ENCODE measurements at places on chromosomes 16 and 17. TPM values are rescaled to one million over a fixed set of nuclear protein-coding genes. Genes with fewer than 3 reads are reported as not detected.

DNA sequence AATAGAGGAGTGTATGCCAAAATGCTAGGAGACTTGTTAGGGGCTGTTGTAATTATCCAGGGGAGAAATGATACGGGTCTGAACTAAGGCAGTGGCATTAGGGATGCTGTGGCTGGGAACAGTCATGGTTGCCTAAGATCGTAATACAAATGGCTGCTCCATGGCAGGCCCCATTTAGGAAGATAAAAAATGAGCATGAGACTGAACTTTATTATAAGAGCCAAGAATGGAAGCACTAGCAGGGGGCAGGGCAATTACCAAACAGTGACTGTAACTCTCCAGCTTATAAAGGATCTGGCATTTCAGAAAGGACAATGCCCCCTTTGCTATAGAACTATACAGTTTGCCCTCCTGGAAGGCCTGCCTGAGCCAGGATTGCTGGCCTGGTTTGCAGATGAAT, 503.3 kb upstream of the CDH5 start:
- no peak for DNase-seq

DNA sequence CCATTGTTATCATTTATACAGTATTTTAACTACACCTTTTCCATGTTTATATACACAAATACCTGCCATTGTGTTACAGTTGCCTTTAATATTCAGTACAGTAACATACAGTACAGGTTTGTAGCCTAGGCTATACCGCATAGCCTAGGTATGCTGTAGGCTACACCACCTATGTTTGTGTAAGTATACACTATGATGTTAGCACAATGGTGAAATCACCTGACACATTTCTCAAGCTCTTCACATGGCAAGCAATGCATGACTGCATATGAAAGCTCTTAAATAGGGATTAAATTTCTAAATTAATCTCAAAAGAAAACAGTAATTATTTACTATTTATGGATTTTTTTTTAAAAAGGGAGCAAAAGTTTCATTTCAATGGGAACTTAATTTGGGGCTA, 12.0 kb downstream of the LRRC37B start:
- no peak for DNase-seq

GRCh38 chr17:81902023-81902652, at the start of gene NPB:
NPB (plus strand) TSS chr17:81902238; CDS start chr17:81902278, 40 bp downstream.
- DNase-seq = no peak

Gene TEX14
- total RNA-seq = 0.18 TPM

DNA sequence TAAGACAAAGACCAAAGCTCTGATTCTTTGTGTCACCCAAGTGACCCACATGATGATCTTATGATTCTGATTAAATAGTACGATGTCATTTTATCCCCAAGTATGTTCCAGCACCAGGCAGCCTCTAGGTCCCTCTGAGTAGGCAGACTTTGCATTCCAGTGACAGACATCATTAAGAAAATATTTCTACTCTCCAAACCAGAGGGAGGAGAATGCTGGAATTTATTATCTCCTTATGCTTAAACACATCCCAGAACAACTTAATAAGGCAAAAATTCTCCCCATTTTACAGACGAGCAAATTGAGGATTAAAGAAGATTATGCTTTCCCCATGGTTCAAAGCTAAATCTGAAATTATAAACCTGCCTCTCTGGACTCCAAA, 192.8 kb upstream of the CDH11 start:
- no peak for DNase-seq

DNA sequence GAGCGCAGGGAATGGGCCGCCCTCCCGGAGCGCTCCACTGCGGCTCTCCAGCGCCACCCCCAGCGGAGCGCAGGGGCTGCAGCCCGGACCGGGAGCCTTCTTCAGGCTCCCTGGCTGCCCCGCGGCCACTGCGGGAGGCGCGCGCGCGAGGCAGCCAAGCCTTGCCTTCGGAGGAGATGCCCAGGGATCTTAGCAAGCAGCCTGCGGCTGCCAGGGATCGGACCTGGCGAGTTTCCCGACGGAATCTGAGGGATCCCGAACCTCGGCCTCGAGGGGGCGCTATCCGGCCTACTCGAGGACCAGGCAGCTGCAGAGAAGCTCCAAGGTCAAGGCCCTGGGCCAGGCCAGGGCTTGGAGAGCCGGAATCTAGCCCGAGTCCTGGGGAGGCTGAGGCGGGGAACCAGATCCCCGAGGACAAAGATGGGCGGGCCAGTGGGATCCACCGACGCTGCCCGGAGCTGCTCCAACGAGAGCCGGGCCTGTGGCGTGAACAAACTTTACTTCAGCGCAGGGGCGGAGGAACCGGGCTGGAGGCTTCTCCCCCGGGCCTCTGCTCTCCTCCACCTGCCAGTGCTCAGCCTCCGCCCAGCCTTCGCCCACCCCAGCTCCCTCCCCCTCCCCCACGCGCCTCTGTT, at the start of gene IRX6:
Gene IRX6, plus strand, starts transcription at position 567 of the 635 bp plus-strand sequence. CDS start 889 bp downstream, outside the sequence.
- DNase-seq = no peak

Gene FOXC2
- not detected for total RNA-seq

DNA sequence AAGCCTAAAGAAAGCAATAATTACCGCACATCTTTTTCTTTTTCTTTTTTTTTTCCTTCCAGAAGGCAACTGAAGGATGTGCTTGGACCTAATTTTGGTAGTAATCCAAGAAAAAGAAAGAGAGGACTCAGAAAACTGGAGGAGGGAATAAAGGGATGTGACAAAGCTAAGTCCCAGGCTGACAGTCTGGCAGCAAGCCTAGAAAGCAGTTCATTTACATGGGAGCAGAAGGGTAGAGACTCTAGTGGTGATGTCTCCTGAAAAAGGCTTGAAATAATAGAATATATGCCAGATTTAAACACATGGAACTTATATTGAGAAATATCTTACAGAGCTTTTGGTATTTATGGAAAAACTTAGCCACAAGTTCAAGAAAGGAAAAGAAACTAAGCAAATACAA, 101.0 kb upstream of the SHISA6 start:
- no peak for DNase-seq

DNA sequence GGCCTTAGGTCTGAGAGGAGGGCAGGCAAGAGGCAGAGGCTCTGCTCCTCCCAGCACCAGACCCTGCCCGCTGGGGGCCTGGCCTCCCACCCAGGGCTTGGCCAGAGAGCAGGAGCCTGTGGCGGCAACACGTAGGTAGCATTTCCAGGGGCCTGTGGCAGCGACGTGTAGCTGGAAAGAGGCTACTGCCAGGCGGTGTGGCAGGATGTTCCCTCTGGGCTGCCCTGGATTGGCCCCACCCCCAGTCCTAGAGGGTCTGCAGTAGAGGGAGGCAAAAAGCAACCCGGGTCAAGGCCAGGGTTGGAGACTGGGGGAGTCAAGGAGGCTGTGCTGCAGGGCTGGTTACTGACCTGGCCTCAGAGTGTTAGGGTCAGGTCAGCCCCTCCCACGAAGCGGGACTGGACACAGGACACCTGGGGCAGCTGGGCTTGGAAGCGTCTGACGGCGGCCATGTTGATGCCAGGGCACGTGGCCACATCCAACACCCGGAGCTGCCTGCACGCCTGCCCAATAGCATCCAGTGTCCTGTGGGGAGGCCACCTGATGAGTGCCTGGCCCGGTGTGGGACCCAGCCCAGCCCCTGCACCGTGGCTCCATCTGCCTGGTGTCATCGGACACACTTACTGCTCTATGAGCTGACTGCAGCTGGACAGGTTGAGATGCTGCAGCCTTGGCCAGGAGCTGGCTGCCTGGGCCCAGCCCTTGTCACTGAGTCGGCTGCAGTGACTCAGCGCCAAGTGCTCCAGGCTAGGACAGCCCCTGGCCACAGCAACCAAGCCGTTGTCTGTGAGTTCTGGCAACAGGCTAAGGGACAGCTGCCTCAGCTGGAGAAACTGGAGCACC, 8.5 kb downstream of the ELMO3 start:
- DNase-seq = no peak

DNA sequence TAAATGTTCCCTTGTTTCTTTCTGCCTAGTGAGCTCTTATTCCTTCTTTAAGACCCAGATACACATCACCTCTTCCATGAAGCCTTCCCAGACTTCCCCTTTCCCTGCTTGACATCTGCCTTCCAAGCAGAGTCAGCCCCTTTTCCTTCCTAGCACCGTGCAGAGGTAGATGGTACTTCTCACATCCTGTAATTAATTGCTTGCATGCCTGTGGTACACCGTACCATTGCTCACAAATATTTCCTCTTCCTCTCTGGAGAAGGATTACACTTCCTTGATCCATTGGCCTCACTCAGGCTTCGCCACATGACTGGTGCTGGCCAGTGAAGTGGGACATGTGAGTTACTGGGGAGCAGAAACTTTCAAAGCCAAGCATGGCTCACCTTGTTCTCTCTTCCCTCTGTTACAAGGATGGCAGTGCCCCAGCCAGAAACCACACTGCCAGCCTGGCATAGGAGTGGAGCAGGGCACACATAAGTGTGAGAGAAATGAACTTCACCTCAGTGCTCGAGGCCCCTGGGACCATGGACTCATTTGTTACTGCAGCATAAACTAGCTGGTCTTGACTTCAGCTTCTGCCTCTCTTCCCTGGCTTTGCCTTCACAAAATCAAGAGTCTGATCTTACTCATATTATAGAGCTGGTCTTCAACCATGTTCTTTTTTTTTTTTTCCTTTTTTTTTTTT, 44.0 kb downstream of the SOST start:
- DNase-seq = no peak

Gene CDC27
- 146 TPM for total RNA-seq

Gene KRTAP3-2
- not detected for total RNA-seq

DNA sequence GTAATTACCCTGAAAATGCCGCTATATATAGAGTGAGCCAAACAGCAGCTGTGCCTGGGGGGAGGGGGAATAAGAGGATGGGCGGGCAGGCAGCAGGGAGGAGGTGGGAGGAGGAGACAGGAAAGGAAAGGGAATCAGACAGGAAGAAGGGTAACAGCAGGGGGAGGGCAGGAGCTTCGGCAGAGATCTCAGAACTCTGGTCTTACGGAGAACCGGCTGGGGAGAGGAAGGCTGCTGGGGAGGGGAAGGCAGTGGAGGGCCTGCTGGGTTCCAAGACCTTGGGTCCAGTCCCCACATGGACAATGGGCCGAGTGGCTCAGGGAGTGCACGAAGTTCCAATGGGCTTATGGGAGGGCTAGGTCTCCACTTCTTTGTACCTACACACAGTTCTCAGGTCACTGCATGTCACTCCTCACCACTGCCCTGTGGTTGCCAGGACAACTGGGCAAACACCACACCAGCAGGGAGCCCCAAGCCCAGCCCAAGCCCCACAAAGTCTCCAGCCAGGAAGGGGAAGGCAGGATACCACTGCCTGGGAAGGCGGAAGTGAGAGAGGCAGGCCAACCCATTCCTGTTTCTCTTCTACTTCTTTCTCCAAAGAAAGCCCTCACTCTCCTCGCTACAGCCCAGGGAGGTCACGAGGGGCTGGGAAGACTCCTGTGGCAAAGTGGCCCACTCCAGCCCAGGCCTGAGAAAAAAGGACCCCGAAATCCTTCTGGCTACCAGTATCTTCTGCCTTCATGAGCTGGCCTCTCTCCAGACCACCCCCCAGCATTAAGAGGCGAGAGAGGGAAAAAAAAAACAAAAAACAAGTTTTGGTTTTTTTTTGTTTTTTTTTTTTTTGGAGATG, 25.3 kb downstream of the G6PC3 start:
- no peak for DNase-seq

- DNase-seq = no peak
These were observed 27.4 kb upstream of the SSTR2 start for GRCh38 chr17:73137376-73137775.

Gene KCNG4
- total RNA-seq = not detected
